ENCODE measurements at places on chromosomes 3 and 15.

GRCh38 chr3:124530916-124531315, 199.3 kb upstream of the UMPS start:
- DNase-seq = no peak

GRCh38 chr3:72577190-72577589, 271.1 kb downstream of the SHQ1 start:
- DNase-seq = no peak

DNA sequence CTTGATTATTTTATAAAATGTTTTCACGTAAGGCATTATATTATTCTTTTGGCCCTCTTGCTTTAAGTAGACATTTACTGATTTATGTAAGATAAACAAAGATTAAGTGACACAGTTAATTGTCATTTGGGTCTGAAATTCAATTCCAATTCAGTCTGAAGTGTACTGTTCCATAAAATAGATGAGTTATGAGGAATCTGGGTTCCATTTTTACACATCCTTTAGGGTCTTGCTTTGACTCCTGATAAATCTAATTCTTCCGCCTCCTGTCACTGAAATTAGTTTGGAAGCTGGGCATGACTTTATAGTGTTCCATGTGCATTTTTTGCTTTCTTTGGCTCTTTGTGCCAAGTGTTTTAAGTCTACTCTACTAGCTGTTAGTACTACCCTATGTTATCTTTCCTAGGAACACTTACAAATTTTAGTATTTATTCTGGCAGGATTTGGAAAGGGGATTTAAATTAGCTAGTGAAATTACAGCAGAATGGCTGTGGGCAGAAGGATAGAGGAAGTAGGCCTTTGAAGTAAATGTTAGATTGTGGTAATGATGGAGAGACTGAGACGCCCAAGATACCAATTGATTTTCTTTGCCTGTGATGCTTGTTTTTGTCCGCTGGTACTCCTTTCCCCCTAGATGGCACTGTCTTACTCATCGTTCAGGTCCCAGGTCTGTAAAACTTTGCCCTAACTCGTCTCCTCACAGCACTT, 14.3 kb downstream of the ARL8B start:
- DNase-seq = peak; percentile 60

GRCh38 chr15:50232791-50233190, 32.7 kb downstream of the HDC start:
- DNase-seq = no peak

GRCh38 chr3:114417675-114418074, 123.8 kb downstream of the TIGIT start:
- no peak for DNase-seq

- no peak for DNase-seq
Observed at GRCh38 chr3:171456765-171457606, 3.2 kb downstream of the TNIK start.

GRCh38 chr15:87942316-87942715, 314.2 kb downstream of the NTRK3 start:
- DNase-seq = no peak

DNA sequence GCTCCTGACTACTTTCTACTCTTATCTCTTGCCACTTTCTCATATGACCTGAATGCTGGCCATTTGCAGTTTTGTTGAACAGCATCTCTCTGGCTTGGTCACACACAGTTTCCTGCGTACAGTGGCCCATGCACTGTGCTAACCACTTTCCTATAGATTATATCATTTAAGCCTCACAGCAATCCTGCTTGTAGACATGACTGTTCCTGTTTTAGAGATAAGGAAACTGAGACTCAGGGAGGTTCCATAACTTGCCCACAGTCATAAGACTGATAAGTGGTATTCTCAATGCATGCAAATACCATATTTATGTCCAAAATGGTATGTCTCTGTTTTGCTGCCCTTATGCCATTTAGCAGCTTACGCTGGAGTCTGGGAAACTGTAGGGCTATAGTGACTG, 229.5 kb downstream of the NR1D2 start:
- DNase-seq = no peak

GRCh38 chr15:70067011-70067410, 30.7 kb downstream of the TLE3 start:
- DNase-seq = no peak

- DNase-seq = no peak
Observed at GRCh38 chr3:194874783-194875182, 189.1 kb downstream of the FAM43A start.

DNA sequence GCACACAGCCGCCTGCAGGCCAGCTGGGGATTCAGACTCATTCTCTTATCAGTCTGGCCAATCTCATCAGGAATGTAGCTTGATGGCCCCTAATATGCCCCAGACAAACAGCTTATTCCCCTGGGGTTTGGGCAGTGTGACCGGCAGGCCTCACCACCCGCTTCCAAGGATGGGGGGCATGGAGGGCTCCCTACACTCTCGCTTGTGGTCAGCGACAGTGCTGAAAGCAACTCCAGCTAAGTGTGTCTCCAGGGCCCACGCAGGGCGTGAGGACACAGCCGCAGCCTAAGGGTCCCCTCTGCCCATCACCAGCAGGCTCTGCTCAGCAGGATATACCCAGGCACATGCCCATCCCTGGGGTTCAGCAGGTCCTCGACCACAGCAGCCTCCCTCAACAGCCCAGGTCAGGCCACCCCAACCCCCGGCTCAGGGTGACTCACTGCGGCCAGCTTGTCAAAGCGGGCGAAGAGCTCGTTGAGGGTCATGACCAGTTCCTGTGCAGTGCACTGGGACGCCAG, 116.7 kb downstream of the ADCY5 start:
- no peak for DNase-seq

DNA sequence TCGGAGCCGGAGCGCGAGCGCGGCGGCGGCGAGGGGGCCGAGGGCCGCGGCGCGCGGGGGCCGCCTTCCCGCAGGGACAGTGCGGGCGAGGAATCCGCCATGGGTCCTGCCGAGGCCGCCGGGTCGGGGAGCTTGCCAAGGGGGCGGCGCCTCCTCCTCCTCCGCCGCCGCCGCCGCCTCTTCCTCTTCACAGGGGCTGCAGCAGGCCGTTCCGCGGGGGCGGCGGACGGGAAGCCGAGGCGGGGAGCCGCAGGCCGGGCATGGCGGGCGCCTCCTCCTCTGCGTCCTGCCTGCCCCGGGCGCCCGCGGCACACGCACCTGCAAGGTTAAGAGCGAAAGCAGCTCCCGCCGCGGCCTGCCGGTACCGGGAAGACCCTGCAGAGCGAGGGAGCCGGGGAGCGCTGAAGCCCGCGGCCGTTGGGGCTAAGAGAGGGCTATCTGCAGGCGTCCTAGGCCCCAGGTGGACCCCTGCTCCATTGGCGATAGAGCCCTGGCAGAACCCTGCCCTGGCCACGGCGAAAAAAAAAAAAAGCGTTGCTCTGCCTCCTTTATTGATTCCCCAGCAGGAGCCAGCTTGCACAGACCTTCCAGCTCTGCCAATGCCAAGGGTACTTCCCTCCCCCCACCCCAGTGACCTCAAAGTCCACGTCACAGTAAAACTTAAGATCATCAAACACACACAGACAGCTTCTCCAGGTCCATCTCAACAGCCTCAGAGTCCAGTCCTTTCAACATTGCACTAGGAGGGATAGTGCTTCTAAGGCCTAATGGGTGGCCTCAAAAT, at the start of gene LYSMD2:
LYSMD2 (minus strand) TSS at position 134 of the 784 bp plus-strand sequence; CDS start at position 101, 33 bp downstream.
- peak; percentile 73 for DNase-seq

- DNase-seq = no peak
Observed at GRCh38 chr3:10527295-10528001, 22.1 kb upstream of the ATP2B2 start.

DNA sequence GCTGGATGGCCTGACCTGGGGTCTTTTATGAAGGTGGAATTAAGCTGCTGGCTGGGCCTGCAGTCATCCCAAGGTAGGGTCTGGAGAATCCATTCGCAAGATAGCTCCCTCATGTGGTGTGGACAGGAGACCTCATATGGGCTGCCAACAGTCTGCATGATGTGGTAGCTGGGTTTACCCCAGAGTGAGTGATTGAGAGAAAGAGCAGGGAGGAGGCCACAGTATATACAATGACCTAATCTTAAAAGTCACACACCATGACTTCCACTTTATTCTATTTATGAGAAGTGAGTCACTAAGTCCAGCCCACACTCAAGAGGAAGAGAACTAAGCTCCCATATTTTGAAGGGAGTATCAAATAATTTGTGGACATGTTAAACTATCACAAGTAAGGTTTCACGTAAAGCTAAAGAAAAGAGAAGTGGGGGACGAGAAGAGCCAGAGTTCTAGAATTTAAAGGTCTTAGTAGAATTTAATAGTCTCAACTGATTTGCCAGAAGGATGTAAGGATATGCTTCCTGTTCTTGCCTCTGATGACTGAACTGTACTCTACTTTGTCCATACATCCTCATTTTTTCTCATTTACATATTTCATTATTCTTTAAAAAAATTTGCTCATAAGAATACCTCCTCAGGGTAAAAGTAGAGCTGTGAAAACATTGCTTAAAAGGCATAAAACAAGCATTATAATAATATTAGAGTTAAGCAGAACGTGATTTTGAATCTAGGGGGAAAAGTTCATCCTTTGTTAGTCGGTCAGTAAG, 184.4 kb downstream of the PEX5L start:
- DNase-seq = no peak

- DNase-seq = no peak
Observed at GRCh38 chr3:39122813-39123212, 15.3 kb downstream of the TTC21A start.

- DNase-seq = no peak
Observed at GRCh38 chr3:123432832-123433523, 15.9 kb downstream of the ADCY5 start.

DNA sequence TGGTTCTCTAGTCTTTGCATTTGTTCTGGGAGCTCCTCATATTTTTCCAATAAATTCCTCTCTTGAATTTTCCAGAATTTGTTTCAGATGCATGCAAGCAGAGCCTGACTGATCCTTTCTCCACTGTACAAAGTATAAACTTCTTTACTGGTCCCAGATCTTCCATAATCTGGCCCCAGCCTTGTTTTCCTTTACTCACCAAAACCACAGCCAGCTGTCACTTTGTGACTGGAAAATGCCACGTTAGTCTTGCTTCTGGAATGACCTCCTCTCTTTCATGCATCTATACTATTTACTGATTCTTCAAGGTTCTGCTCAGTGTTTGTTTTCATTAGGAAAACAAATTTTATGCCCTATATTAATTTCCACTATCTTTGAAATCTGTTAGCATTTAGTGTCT, 60.4 kb upstream of the SPPL2A start:
- no peak for DNase-seq

DNA sequence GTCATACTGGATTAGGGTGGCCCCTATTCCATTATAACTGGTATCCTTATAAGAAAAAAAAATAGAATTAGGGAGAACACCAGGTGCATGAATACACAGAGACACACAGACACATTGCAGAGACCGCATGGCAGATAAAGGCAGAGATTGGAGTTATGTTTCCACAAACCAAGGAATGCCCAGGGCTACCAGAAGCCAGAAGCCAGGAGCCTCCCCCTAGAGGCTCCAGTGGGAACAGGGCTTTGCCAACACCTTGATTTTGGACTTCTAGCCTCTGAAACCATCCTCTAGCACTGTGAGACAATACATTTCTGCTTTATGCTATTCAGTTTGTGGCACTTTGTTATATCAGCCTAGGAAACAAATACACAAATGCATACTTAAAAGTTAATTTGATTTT, 10.4 kb downstream of the GOLM2 start:
- no peak for DNase-seq

DNA sequence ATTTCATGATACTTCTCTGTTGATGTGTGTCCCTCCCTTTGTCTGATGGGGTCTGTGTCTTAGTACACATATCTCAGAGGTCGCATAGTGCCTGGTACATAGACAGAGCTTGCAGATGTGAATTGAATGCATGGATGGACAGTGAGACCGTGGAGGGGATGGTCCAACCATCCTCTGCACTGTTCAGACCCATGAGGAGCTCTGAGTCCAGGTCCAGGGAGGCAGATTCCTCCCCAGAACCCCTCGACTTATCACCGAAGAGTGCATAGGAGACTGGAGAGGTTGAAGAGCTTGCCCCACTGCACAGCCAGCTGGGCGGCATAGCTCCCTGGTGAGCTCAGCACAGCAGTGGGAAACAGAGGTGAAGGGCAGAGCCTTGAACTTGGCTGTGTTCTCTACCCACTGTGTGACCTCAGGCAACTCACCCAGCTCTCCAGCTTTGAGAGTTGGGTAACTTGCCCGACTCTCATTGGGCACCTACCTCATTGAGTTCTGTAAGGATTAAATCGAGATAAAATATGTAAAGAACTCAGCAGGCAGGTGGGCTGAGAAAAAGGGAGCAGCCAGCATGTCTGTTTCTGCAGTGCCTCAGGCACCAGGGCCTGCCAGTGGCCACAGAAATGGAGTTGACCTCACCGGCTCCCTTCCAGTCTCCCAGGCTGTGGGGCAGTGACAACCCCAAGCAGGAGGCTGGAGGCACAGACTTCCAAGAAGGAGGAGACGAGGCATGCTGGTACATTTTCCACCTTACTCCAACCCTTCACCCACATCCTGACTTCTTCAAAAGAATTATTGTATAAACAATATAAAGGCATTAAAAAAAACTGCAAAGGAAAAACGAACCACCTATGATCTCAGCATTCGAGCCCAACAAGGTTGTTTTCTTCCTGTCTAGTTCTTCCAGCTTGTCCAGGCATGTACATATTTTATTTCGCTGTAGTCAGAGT, 54.1 kb upstream of the TFRC start:
- DNase-seq = no peak

- DNase-seq = no peak
Observed at GRCh38 chr15:90701048-90701447, 16.1 kb upstream of the BLM start.

GRCh38 chr3:14120111-14120920, 4.4 kb downstream of the CHCHD4 start:
- DNase-seq = no peak

DNA sequence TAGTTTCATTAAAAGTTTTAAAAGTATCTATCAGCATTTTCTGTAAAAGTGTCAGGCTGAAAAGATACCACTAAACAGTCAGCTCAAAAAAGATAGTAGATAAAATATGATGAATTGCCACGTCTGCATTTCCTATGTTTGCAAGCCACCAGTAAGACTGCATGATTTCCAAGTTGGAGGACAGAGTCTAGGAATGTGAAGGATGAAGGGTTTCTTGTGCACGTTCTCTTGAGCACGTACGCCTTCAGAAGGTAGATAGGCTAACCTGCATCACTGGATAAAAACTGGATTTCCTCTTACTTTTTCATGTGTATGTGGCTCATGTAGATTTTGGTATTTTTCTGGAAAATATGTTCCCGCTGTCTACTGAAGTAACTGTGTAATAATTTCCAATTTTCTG, 9.9 kb upstream of the SEMA6D start:
- DNase-seq = no peak

- DNase-seq = no peak
Observed at GRCh38 chr3:13119471-13120220, 46.4 kb upstream of the IQSEC1 start.

GRCh38 chr3:179962629-179963387, 73.9 kb downstream of the PEX5L start:
- DNase-seq = no peak

- DNase-seq = no peak
Observed at GRCh38 chr3:48715174-48715800, 1.7 kb downstream of the IP6K2 start.
